ENCODE measurements at places on chromosomes 3 and 15.

DNA sequence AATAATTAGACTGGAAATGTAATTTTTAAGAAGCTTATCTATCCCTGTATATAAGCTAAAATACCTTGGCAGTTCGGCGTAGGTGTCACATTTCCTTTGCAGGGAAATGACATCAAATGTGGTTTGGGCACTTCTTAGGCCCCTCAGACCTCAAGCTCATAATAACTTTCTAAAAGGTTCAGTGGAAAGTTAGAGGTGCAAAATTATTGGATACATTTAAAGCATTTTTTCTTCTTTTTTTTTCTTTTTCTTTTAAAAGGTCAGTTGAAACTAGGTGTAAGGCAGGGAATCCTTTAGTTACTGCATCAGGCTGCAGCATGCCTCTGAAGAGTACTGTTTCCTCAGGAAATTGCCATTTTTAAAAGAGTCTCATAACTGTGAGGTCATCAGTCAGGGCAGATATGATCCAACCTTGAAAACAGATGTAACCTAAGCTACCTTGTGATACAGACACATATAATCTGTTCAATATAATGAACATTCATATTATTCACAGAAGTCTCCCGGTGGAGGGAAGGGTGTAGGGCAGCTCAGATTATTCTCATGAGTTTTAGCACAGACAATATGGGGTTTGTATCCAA, 4.8 kb downstream of the SACM1L start:
- DNase-seq = no peak

DNA sequence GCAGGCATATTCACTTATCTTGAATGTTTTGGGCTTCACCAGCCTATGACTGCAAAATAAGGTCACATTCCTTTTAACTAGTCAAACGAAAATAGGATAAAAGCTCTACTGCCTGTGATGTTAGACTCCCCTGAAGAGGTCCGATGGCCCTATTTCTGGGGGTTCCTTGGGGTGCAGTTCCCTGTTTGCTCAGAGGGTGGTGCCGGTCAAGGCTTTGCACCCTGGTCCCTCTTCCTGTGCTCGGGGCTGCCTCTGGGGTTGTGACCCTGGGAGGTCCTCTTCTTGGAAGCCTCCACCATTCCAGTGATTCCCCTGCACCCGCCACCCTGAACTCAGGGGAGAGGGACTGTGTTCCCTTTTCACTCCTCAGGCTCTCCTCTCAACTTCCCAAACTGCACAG, 86.7 kb upstream of the ANKRD34C start:
- no peak for DNase-seq

DNA sequence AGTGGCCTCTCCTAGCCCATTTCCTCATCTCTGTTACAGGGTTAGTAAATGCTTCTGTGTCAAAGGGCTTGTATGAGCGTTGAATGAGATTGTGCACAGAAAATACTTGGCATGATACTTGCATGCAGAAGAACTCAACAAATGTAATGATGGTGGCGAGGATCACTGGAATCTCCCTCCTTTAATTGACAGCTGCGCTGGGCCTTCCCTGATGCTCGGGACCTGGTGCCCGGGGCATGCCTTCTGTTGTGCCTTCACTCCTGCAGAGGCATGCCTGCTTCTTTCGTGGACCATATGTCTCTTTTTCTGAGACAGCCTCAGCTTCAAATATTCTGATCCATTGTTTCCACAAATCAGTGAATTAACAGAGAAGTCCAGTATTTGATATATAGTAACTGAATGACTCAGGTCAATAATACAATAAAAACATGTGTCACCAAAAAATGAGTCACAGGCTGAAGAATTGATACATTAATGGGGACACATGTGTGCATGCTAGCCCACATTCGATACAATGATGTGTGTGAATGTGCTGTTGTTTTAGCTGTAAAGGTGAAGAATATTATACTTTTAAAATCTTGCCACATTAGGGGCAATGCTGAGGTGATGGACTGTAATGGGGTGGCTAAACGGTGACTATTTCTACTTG, 243.3 kb upstream of the TBL1XR1 start:
- DNase-seq = no peak

- no peak for DNase-seq
These were observed 137.9 kb downstream of the SNRPN start for GRCh38 chr15:25092661-25093060.
